ENCODE measurements at places on chromosomes 1 and 21.

GRCh38 chr1:82755671-82756070 is 954.9 kb downstream of the ADGRL2 start:
- no peak for DNase-seq

DNA sequence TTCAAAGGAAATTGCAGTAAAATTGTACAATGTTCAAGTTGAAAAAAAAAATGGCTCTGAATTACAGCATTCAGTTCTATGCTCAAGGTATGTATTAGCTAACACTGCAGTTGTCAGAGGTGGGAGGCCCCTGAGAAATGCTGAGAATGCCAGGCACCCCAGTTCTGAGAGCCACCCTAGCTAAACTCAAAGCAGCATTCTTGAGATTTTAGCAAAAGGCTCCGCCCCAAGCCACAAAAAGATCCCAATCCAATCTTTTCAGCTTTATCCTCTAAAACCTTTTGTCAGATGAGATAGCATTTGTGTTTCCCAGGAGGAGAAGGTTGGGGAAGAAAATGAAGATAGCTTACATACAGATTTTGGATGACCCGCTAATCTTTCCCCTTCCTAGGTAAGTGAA is 68.8 kb downstream of the SMYD2 start:
- no peak for DNase-seq

GRCh38 chr1:25195835-25196234 is 36.5 kb downstream of the SYF2 start:
- DNase-seq, result no peak

DNA sequence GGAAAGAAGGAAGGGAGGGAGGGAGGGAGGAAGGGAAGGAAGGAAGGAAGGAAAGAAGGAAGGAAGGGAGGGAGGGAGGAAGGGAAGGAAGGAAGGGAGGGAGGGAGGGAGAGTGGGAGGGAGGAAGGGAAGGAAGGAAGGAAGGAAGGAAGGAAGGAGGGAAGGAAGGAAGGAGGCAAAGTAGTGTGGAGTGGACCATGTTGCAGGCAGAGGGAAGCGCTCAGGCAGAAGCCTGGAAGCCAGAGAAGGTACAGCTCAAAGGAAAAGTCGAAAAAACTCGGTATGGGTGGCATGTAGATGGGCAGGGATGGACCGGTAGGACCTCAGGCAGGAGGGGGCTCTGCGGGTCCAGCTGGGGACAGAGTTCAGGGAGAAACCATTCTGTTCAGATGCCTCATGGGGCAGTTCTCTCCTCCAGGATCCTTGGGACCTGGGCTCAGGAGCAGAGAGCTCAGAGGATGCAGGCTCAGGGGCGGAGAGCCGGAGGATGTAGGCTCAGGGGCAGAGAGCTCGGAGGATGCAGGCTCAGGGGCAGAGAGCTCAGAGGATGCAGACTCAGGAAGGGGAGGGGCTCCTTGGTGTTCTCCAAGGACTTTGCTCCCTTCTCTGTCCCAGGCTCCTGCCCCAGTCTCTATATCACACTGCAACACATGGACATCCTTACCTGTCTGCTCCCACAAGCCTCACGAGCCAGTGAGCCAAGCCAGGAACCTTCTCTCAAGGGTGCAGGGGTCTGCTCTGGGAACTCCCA is 13.6 kb upstream of the PADI3 start:
- DNase-seq, result no peak

DNA sequence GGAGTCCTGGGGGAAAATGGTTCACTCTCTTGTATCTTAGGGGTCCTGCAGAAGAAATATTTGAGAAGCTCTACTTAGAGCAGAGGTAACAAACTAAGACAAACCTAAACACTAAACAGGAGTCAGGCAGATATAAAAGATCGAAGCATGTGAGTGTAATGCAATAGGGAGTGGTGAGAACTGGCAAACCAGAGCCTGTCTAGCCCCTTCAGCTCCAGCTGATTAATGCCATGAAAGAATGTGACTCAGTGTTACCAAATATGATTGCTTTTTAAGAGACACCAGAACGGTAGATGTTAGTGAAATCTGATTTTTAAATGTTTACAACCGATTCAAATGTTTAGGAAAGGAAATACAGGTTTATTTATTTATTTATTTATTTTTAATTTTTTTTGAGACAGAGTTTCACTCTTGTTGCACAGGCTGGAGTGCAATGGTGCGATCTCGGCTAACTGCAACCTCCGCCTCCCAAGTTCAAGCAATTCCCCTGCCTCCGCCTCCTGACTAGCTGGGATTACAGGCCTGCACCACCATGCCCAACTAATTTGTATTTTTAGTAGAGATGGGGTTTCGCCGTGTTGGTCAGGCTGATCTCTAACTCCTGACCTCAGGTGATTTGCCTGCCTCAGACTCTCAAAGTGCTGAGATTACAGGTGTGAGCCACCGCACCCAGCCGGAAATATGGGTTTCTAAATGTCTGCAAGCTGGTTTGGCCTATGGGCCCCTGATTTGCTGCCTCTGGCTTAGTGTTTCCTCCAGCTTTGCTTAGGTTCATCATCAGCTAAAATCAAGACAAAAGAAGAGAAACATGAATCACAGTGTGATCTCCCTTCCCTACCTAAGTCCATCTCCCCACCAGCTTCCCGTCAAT is 12.2 kb downstream of the TXNIP start:
- no peak for DNase-seq

- no peak for DNase-seq
Observed at GRCh38 chr1:169809370-169810095, 14.8 kb upstream of the METTL18 start.

DNA sequence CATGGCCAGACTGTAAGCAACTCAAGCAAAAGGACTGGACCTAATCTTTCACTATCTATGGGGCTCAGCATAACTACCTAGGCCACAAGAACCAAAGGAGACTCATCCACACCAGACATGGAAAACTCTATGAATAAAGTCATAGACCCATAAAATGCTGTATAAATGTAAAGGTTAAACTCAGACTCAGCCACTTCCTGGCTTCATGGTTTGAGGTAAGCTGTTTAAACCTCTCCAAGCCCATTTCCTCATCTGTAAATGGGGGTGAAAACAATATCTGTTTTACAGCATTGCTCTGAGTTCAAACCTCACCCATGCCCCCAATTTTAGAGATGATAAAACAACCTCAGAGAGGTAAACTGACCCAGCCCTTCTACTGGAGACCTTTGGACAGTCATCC is 4.0 kb upstream of the SMIM12 start:
- DNase-seq, result no peak

- DNase-seq, result no peak
Observed at GRCh38 chr1:176560681-176561080, 97.7 kb downstream of the PAPPA2 start.

DNA sequence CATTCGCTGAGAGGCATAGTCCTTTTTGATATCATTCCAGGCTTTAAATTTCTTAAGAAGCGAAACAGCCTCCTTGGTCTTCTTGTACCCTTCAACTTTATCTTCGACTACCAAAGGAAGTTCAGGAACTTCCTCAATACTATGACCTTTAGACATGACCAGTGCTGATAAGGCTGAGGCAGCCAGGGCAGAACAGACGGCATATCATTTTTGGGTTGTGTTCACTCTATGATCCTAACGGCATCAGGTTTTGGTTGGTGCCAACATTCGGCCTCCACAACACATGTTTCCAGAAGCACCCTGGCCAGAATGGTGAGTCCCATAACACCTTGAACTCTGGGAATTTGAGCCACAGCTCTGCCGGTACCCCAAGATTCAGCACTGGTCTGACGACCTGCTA is 31.4 kb upstream of the MYOC start:
- DNase-seq, result no peak

GRCh38 chr1:20660847-20661206 is 342 bp downstream of the DDOST start:
- DNase-seq, result no peak

GRCh38 chr1:56806804-56807203 is 12.4 kb downstream of the FYB2 start:
- DNase-seq, result no peak

- no peak for DNase-seq
Observed at GRCh38 chr1:53678507-53678906, 60.5 kb downstream of the GLIS1 start.

- DNase-seq, result no peak
Observed at GRCh38 chr1:228160201-228160761, 5.3 kb upstream of the IBA57 start.
